Bronchus fibroblast of lung (primary cell): ENCODE measurements at places on chromosomes 3 and 15. TPM values are rescaled to one million over a fixed set of nuclear protein-coding genes. Genes with fewer than 3 reads are reported as not detected.

ATG3 gene
- 69.3 and 83.4 TPM in 2 replicates for total RNA-seq

MST1R gene
- 0.45 and 0.50 TPM in 2 replicates for total RNA-seq

PARP15 gene
- total RNA-seq = under 0.01 and 0.15 TPM in 2 replicates

DPPA2 gene
- not detected in 2 replicates for total RNA-seq

CFAP161 gene
- total RNA-seq = not detected in 2 replicates

CNTN4 gene
- total RNA-seq = not detected in 2 replicates

P2RY13 gene
- not detected in 2 replicates for total RNA-seq

PATL2 gene
- total RNA-seq = 0.59 TPM in 1 of 2 replicates, not detected in the other

PAQR5 gene
- total RNA-seq = 1.2 and 1.5 TPM in 2 replicates

TICRR gene
- total RNA-seq = 8.0 and 10.3 TPM in 2 replicates

CD86 gene
- not detected in 2 replicates for total RNA-seq

CCR3 gene
- total RNA-seq = not detected in 2 replicates

EHHADH gene
- 6.2 and 7.9 TPM in 2 replicates for total RNA-seq

TPRG1 gene
- total RNA-seq = 0.17 TPM in 1 of 2 replicates, not detected in the other

TRIM42 gene
- total RNA-seq = not detected in 2 replicates

CD96 gene
- total RNA-seq = not detected in 2 replicates

PSTPIP1 gene
- total RNA-seq = 0.84 and 1.5 TPM in 2 replicates

KY gene
- not detected in 2 replicates for total RNA-seq

RASA2 gene
- total RNA-seq = 3.4 and 5.2 TPM in 2 replicates
